Fibroblast of villous mesenchyme (primary cell): ENCODE measurements at places on chromosomes 6 and 20. TPM values are rescaled to one million over a fixed set of nuclear protein-coding genes. Genes with fewer than 3 reads are reported as not detected.

ADGRF5 gene
- total RNA-seq: 0.86 and 6.1 TPM in 2 replicates

RCAN2 gene
- total RNA-seq: 1.7 and 1.9 TPM in 2 replicates

GMPR gene
- total RNA-seq: 4.7 and 7.1 TPM in 2 replicates

ASIP gene
- total RNA-seq: not detected in 2 replicates

LRRN4 gene
- under 0.01 TPM in 1 of 2 replicates, not detected in the other for total RNA-seq

NT5DC1 gene
- 5.2 and 7.8 TPM in 2 replicates for total RNA-seq

PLEKHG1 gene
- 1.7 and 4.5 TPM in 2 replicates for total RNA-seq

KIF25 gene
- total RNA-seq: under 0.01 TPM in 1 of 2 replicates, not detected in the other

FAM209B gene
- total RNA-seq: not detected in 2 replicates

KCNB1 gene
- 0.32 TPM in 1 of 2 replicates, not detected in the other for total RNA-seq

ERGIC3 gene
- 278 and 325 TPM in 2 replicates for total RNA-seq
